ENCODE measurements at places on chromosomes 7 and 10.

DNA sequence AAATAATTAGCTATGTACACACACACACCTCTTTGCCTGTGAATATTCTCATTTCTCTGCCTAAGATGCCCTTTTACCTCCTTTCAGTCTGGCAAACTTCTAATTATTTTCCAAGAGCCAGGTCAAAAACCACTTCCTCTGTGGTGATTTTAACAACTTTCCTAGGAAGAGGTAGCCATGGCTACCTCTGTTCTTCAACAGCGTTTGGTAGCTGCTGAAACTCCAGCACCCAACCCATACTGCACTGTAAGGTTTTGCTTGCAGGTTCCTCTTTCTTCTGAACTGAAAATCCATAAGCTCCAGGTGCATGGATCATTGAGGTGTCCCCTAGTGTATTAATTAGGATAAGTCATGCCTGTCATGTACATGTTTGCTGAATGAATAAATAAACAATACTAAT, 25.6 kb downstream of the NRCAM start:
- no peak for DNase-seq

DNA sequence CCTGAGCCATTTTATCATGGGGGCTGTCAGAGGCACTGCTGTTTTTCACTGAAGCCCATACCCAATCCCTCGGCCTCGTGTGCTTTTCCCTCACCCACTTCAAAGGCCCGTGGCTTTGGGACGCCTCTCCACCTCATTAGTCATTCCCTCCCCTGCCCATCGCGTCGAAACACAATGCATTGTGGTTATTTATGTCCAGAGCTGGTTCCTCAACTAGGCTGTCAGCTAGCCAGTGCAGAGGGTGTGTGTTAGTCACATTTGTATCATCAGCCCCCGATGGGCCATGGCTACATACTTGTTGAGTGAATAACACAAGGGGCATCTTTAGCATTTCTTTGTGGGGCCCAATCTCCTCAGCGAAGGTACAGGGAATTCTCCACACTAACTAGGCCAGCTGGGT, 3.8 kb upstream of the CRCP start:
- DNase-seq = no peak

GRCh38 chr10:7407368-7408290, 3.2 kb downstream of the SFMBT2 start:
- DNase-seq = no peak

GRCh38 chr7:106169821-106170610, 57.9 kb upstream of the SYPL1 start:
- DNase-seq = no peak

- DNase-seq = no peak
These were observed 92.0 kb upstream of the AHR start for GRCh38 chr7:17206349-17206905.

DNA sequence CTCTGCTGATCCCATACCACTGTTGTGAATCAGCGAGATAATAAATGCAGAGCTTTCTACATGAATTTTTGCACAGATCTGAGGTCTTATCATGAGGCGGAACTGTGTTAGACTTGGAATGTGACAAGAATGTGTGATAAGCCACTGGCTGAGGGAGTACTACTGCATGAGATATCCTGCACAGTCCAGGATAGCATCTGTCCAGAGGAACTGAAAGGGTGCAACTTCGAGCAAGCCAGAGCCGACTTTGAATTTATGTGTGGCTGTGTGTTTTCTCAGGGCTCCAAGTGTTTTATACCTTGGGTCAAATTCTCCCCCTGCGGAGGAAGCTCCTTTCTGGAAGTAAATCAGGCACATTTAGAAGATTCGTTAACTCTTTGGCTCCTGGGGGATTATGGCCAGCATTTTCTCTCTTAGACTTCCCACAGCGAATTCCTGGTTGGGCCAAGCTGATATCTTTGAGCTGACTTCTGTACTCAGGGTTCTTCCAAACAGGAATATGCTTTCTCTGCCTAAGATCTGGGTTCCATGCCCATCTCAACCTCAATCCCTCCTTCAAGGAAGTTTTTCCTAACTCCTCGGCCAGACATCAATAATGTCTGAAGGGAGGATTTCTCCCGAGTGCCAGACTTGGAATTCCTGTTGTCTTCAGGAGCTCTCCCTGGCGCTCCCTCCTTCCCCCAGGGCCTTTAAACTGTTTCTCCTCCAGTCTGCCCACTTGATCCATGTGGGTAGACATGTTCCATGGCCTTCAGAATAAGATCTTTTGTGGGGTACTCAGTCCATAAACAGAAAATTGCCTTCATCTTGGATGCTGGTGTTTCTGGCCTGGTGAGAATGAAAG, 2.5 kb upstream of the MEST start:
- DNase-seq = no peak

DNA sequence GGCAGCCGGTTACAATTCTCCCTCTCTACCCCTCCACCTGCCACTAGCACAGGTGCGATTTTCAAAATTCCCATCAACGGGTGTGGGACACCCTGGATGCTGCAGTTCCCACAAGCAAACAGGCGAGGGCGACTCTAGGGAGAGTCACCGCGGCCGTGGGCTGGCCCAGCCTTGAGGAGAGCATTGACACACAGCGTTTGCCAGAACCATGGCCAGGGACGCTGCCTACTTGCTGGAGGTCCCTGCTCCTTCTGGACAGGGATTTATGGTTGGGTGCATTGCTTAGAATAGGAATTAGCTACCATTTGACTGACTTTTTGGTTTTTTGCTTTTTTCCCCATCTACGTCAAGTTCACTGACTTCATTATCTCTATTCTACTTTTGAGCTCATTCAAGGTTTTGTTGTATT, 19.0 kb upstream of the CLDN4 start:
- peak; percentile 27 for DNase-seq

GRCh38 chr7:125605241-125605640, 675.6 kb upstream of the POT1 start:
- DNase-seq = no peak

DNA sequence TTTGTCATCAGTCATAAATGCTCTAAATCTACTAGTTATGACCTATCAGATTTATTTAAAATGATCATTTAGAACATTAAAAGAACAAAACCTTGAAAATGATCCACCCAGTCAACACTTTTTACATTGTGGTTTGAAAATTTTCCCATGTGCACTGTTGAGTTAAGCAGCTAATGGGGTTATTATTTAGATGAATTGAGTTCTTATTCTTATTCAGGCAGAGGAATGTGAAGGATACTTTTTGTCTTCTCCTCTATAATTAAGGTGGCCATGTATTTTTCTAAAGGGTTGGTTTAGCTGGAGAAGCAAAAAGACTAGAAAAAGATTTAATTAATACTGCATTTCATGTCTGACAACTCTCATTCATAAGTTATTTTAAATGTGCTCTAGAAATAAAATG, 74.9 kb upstream of the FEZF1 start:
- DNase-seq = no peak

DNA sequence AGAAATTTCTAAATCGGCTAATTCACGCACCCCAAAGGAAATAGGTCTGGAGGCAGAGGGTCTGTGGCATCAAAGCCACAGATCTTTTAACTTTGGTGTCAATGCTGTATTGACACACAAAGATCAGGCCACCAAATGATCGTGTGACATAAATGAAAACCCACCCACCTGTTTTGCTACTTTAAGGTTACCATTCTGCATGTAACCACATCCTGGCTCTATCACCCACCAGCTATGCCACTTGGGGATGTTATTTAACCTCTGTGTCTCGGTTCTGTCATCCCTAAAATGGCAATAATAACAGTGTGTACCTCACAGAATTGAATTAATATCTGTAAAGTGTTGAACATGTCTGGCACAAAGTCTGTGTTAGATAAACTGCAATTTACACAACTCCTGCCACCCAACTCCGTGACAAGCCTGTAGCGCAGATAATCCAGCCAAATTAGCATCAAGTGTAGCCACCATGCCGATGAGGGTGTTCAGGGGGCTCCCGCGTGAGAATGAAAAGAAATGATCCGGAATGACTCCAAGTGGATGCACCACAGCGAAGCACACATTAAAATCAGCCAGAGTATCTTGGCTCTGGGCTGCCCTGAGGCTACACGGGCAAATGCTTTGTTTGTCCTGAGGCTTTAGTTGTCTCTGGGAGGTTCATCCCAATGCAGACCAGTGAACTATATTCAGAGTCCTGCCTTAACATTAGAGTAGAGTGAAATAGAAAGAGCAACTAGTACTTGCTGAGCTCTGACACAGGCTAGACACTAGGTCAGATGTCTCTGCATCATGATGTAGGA, 158.4 kb upstream of the NEBL start:
- no peak for DNase-seq

DNA sequence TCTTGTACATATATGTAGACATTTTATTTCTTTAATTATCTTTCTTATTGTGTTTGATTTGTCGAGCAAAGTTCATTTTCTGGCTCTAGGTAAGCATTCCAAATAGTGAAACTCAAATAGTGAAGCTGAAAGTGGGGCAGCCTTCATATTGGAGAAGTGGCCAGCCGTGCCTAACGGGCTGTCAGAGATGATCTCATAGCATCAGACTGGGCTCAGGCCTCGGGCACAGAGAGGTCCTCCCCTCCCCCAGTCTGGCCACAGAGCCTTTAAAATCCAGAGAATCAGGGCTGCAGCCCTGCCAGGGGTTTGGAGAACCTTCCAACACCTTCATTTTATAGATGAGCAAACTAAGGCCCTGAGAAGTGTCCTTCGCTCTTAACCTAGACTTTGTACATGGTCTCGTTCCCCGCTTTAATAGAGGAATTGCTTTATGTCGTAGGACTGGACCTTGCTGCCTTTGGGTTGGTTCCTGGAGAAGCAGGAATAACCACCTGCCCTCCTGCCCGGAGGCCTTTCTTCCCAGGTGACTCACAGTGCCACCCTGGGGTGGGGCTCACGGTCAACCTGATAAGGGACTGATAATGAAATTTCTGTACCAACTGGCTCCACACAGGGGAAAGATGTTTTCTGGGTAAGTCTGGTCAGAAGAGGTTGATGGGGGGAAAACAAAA, 7.3 kb downstream of the TSPAN15 start:
- no peak for DNase-seq

GRCh38 chr10:96695366-96695765, 24.9 kb downstream of the PIK3AP1 start:
- no peak for DNase-seq

Data from stimulated activated CD8-positive, alpha-beta memory T cell treated with anti-CD3 and anti-CD28 coated beads, Interleukin-4, amount 100 ng/mL, for 1 hour (primary cell).